ENCODE measurements at places on chromosomes 4 and X.

GRCh38 chr4:47221721-47222120 lies 190.4 kb downstream of the GABRB1 start:
- DNase-seq: no peak

- DNase-seq: no peak
These were observed 34.0 kb upstream of the VEGFD start for GRCh38 chrX:15418041-15418706.

DNA sequence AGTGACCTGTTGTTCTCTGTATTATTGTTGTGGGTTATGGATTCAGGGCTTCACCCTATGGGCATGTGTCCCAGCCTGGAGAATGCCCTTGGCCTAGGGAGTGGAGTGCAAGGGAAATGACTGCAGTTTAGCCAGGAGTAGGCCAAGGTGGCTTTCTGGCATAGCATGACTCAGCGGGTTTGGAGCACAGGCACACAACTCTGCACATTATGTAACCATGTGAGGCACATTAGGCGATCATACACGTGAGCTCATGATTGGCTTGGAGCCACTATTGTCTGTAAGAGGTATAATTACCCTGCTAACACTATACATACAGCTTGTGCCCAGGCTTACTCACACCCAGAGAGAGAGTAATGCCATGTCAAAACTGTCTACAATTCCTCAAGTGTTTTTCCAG lies 35.1 kb upstream of the TACR3 start:
- no peak for DNase-seq

DNA sequence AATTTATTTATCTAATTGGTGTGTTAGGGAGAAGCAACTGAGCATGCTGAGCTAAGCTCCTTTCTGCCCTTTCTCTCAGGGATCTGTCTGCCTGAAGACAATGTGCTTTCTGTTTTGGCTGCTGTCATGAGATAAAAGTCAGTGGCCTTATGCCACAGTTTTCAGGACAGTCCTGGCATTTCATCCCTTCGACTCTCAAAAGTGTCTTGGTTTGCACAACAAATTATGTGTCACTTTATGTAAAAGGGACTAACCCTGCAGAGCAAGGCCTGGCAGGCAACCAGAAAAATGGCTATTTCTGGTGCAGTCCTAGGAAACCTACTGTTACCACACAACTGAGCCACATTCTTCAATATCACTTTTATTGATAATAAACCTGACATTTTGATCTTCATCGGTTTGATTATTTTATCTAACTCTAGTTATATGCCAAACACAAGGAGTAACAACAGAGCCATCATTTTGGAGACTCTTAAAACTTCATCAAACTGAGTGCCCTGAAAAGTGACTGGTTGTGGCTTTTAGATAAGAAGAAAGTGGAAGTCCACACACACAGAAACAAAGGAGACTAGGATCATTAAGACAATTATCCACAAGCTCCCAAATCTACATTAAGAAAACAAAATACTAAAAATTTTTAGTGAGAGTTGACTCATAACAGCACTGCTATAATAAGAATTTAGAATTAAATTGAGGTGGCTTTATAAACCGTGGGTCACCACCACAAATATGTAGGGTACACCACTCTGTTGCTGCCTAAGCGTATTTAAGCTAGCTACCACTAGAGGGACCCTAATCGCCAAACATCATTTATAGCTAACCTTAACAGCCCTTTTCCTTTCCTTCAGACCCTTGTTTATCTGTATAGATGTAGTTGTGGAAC lies 95.9 kb upstream of the PTPN13 start:
- no peak for DNase-seq

- DNase-seq: no peak
These were observed 87.8 kb downstream of the FIP1L1 start for GRCh38 chr4:53465281-53465680.

GRCh38 chr4:181950372-181951127 lies 292.7 kb upstream of the TENM3 start:
- DNase-seq: no peak
